ENCODE measurements at places on chromosomes 6 and 20.

DNA sequence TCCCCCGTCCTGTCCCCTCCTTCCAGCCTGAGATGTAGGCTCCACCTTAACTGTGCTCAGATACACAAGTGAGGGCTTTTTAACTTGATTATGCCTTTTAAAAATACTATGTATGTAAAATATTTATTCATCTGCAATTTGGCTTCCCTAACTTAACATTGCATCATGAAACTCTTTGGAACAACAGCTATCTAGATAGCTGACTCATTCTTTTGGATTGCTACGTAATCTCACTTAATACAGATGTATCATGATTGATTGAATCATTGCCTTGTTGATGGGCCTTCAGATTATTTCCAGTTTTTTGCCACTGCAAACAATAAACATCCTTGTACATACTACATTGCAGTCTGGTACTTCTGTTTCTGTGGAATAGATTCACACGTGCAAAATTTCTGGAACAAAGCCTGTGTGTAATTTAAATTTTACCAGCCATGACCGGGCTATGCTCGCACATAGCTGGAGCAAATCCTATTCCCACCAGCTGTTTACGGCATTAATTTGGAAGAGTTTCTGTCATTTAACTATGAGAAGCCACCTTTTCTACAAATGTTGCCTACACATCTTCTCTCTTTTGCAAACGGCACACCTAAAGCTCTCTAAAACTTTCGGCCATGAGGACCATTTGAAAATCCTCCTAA is 6.5 kb downstream of the PRND start:
- DNase-seq, result no peak

- DNase-seq, result no peak
Observed at GRCh38 chr6:160930547-160931377, 60.8 kb upstream of the MAP3K4 start.

DNA sequence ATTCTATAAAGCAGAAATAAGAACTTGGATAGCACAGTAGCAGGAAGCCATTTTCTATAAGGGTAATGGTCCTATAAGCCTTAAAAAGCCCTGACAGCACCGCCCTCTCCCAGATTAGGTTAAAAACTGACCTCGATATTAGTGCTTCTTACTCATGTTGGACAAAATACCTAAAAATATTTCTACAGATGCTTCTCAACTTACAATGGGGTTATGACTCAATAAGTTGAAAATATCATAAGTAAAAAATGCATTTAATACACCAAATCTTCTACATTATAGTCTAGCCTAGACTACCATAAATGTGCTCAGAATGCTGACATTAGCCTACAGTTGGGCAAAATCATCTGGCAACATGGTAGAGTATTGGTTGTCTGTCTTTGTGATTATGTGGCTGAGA is 70.3 kb downstream of the SESN1 start:
- no peak for DNase-seq

DNA sequence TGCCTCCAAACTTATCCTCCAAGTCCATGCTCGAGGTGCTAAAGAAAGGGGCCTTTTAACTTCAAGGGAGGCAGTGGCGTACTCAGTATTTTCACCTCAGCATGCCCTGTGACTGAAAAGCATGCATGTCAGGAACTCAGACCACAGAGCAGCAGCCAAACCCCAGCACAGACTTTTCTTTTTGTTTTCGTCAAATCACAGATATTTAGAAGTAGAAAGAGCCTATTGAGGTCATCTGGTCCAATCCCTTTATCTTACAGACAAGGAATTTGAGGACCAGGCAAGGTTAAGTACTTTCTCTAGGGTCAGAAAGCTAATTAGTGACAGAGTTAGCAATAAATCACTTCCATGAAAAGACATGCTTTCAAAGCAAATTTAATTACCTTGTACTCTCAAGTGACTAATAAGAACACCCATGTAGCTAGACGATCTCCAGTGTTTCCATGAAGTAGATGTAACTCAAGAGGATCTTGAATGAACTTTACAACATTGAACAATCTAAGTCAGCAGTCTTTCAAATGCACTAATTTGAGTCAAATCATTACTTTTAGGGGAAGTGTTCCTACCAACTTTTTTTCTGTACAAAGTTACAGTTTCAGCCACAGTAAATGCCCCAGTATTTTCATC is 35.9 kb downstream of the MOXD1 start:
- DNase-seq, result no peak

- no peak for DNase-seq
Observed at GRCh38 chr20:9331707-9332435, 182.5 kb upstream of the LAMP5 start.

GRCh38 chr6:4102687-4103244 is 23.8 kb upstream of the FAM217A start:
- DNase-seq, result peak; percentile 80

DNA sequence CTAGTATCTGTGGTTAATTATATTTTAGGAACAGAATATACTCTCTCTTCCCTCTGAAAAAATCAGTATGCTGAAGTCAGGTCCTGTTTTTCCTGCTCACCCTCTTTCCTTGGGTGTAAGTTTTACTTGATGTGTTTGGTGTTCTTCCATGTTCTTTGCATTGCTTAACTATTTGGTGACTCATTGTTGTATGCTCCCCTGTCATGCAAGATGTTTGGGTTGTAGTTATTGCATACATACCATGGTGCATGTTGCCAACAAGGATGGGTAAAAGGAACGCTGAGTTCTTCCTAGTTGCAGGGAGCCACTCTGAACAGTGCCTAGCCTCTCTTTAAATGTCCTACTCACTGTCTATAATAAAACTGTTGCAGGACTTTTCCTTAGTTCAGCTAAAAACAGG is 207.9 kb upstream of the LAMP5 start:
- DNase-seq, result no peak

DNA sequence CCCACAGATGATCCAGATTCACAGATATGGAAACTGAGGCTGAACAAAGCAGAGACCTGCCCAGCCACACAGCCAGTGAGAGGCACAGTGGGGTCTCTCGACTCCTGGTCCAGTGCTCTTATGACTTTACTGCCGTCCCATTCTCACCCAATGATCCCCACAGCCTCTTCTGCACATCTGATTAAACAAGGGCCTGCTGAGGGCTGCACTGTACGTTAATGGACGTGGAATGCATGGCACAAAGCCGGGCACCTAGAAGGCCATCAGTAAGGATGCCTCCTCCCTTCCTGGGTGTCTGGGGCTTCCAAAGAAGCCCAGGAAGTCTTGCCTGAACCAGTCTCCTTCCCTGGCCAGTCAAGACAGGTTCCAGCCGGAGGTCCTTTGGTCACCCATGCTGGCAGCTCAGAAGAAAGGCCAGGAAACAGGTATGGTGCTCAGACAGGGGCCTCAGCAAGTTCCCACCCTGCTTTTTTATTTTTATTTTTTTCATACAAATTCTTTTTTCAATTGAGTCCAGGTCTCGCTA is 3.8 kb downstream of the TFEB start:
- DNase-seq, result no peak

DNA sequence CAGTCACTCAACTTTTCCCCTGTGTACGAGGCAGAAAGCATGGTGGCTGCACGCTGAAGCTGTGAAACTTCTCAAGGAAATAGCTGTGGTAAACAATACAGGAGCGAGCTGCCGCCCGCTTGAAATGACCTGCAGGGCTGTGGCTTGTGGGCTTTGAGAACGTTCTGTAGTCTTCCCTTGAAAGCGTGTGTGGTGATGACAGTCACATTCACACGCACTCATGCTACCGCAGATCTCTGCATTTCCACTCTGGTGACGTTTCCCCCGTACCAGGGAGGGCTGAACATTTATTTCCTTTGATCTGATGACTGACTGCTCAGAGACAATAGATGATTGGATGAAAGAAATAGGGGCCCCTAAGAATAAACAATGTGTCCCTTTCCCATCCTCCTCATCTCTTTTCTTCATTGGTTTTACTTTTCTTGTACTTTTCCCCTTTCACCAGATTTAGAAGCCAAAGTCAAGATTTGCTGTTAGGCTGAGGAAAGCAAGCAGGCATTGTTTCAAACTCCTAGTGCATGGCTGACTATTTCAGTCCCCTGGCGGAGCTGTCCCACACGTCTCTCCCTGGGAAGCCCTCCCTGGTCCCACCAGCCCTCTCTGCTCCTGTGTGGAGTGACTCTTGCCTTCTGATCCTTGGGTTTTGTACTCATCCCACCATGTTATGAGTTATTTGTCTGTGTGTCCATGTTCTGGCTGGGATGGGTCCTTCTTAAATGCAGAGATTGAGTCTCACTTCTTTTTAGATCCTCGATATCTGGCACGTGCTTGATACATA is 3.9 kb downstream of the SYTL3 start:
- no peak for DNase-seq

GRCh38 chr6:136014454-136015437 is 163.2 kb downstream of the PDE7B start:
- DNase-seq, result no peak

GRCh38 chr6:30207619-30208295 is 5.4 kb downstream of the TRIM26 start:
- DNase-seq, result no peak

GRCh38 chr6:1346558-1347091 is 34.7 kb downstream of the FOXQ1 start:
- DNase-seq, result no peak

- no peak for DNase-seq
Observed at GRCh38 chr20:30606990-30607389, 650.5 kb upstream of the DEFB115 start.

DNA sequence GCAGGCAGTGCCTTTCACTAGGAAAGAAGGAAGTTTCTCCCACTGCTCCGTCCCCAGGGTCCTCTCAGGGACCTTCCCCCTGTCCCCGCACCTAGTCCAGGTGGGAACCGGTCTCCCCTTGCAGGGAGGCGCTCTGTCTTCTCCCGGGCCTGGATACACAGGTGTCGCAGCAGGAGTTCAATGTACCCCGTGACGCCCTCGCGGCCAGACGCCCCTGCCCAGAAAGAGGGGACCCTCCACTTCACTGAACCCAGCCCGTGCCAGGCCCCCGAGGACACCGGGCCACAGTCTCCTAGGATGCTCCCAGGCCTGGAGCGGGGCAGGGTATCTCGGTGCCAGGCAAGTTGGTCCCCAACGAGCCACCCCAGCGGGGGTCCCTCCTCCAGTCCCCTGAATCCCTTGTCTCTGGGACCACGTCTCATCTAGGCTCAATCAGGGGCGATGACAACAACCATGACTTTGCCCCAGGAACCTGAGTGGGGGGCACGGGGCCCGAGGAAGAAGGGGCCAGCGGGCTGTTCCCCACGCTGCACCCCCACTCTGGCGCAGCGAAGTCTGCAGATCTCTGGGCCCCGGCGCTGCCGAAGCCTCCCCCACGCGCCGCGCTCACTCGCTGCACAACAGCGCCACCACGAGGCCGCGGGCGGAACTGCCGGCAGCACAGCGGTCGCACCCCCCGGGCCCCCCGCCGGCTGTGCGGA is 103.0 kb downstream of the EDN3 start:
- DNase-seq, result no peak

DNA sequence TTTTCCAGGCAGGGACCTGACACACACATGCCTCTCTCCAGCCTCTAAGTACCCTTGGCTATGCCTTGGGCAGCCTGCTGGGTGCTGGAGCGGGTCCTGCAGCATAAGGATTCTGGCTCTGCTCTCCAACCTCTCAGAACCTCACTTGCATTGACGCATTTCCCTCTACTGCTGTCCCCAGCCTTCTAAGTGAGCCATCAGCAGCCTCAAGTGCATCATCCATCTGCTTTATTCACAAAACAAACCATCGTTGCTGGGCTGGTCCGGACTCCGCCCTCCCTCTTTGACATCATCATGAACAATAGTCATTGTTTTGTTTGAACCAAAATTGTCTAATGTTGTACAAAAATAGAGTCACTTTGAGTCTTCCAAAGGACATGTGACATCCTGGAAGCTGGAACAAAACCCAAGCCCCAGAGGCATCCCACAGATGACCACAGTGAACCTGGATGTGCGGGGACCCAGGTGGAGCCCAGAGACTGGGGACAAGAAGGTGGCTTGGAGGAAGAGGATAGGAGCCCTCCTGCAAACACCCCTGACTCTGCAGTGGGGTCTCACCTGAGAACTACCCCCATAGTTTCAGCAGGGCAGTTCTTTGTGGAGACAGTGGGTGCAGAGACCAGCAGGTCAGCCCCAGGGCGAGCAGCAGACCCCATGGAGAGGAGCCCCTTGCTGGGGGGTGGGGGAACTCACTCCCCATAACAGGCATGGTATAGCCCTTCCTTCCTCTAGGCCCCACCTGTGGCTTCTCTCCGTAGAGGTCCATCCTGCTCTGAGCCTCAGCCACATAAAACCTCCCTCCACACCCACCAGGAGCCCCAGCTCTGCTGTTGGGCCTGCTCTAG is 230.1 kb downstream of the SYNDIG1 start:
- DNase-seq, result no peak

- no peak for DNase-seq
Observed at GRCh38 chr20:58472273-58473018, 42.8 kb downstream of the APCDD1L start.

- DNase-seq, result no peak
Observed at GRCh38 chr6:72205500-72205899, 319.1 kb downstream of the RIMS1 start.

DNA sequence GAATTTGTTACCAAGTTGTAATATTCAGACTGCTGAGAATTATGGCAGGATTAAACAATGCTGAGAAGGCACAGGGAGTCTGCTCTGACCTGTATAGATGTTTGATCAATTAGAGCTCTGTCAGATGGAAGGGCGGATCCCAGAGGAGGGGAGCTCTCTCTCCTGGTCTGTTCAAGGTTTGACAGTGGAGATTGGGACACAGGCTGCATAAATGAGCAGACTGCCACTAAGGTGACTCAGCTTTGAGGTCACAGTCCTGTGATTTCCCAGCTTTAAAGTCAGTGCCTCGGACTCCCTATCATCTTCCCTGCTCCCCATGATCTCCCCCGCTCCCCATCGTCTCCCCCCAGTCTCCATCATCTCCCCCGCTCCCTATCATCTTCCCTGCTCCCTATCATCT is 59.2 kb upstream of the SLC22A23 start:
- no peak for DNase-seq

GRCh38 chr20:45933266-45934045 is 1.0 kb upstream of the PCIF1 start:
- DNase-seq, result peak; percentile 86

DNA sequence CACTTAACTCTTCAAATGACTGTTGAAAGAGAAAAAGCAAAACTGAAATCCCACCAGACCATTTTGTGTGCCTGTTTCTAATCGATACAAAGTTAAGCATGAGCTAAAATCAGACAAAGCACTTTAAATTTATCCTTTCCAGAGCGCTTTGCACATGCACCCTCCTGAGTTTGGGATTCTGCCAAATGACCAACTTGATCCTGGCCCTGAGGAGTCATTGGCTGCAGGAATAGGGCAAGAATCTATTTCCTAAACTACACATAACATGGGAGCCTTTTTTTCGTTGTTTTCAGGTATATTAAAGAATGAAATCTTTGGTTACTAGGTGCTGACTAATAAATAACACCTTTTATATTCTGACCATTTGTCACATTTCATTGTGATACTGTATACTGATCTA is 23.8 kb upstream of the MTHFD1L start:
- no peak for DNase-seq

GRCh38 chr20:18057994-18058349 is 256 bp upstream of the OVOL2 start:
- no peak for DNase-seq

Data from NCI-H2081 treated with DMSO at 0.1 percent for 48 hours (cell line).